Right lung (tissue), 10 donors: ENCODE measurements at places on chromosomes 16 and 17.

GRCh38 chr16:67425580-67425979, 5.3 kb upstream of the HSD11B2 start:
- no peak for DNase-seq

- no peak for DNase-seq
These were observed 12.1 kb upstream of the DBNDD1 start for GRCh38 chr16:90031186-90031930.

DNA sequence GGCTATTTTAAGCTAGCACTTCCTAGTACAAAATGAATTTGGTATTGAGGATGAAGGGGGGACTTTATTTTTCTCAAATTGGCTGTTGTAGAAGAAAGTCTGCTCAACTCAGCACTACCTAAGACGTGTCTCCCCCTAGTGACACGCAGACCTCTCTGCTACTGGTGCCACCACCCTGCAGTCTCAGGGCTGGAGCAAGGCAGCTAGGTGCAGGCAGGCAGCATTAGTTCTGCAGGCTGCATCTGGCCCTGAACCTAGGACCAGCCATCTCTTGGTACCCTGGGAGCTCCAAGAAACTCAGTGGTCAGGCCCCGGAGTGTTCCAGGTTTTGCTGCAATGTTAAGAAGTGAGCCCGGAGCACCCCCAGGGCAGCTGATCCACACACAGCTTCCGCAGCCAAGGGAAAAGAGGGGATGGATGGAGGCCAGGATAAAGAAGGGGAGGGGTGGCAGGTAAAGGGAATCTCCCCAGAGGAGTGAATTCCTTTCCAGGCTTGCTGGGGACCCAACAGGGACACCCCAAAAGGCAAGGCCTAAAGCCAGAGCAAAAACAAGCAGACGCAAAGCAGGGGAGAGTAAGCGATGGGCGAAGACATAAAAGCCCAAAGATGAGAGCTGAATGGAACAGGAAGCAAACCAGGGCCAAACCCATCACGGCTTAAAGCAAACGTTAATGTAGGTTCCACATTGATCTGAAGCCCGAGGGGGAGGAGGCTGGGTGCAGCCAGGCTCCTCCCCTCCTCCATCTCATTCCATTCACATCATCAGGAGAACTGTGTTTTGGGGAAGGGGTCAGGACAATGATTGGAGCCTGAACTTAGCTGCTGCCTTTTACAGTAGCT, 200.5 kb downstream of the ZFHX3 start:
- no peak for DNase-seq

DNA sequence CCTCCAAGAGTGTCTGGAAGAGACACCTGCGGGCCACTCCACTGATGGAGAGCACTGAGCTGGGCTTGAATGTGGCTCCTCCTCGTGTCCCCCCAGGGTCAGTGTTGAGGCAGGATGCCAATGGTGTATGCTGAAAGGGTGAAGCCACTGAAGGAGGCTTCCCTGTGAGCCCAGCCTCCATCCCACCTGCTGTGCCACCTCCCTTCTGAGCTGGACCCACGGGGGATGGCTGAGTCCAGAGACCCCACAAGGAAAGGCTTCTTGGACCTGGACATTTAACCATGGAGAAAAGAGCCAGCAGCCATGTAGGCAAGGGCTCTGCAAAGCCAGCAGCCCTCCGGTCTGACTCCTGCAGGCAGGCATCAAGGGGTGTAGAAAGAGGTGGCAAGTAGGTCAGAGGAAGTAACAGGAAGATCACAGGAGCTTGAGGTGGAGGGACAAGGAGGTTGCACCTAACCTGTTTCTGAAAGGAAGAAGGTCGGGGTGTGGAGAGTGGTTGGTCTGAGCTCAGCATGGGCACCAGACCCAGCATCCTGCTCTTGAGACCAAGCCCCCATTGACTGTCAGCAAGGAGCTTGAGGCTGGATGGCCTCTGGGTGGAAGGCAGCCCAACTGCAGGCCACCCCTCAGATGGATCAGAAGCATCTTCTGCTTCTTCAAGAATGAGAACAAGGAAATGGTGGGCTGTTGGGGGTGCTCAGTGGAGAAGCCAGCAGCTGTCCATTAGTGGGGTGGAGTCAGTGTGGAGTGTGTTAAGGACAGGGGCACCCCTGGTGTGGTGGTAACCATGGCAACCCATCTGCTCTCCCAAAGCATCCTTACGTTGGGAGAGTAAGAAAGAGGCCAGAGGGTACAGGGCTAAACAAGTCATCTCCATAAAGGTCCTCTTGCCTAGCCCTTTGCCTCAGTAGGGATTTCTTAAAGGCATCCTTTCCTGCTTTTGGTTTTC, 80.7 kb downstream of the PLD6 start:
- DNase-seq: no peak

- no peak for DNase-seq
These were observed 391.4 kb downstream of the WWOX start for GRCh38 chr16:78490847-78491246.

DNA sequence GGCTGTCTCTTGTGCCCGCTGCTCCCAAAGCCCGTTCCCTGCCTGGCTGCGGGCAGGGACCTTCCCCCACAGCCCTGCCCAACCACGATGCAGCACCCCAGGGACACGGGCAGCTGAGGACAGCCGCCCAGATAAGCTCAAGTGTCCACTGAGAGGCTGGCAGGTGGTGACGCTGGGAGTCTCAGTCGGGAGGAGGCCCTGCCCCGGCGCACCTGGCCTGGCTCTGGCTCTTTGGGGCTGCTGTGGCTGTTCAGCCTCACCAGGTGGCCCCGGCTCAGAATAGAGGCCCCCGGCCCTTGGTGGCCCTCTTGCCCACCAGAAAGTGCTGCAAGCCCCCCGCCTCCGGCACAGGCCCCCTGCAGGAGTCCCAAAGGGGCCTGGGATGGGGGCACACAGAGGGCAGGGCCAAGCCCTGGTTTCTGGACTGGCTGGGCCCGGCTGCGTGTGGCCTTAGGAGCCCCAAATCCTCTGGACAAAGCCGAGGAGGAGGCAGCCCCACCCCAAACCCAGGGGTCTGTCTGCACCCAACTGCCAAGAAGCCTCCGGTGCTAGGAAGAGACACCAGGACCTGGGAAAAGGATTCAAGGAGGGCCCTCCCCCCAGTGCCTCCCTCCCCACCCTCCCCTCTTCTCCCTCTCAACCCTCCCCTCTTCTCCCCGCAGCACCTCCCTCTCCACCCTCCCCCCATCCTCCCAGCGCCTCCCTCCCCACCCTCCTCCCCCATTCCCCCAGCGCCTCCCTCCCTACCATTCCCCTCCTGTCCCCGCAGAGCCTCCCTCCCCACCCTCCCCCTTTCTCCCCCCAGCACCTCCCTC, 5.3 kb downstream of the NTHL1 start:
- DNase-seq: no peak
